ENCODE measurements at places on chromosomes 12 and 14. TPM values are rescaled to one million over a fixed set of nuclear protein-coding genes. Genes with fewer than 3 reads are reported as not detected.

Gene CLEC2B
- 4.8 TPM for total RNA-seq

Gene MPHOSPH9
- 29.6 TPM for total RNA-seq

Gene RNASE2
- not detected for total RNA-seq

Gene ANKRD33
- total RNA-seq = 0.03 TPM

Gene TAS2R42
- not detected for total RNA-seq

Gene TMEM119
- total RNA-seq = 3.9 TPM

Gene RNASE1
- 1.6 TPM for total RNA-seq

Gene ANKS1B
- 1.9 TPM for total RNA-seq

Gene TMEM229B
- 2.5 TPM for total RNA-seq

Gene SLC5A8
- total RNA-seq = not detected

Gene SPRYD4
- 1.2 TPM for total RNA-seq

Gene RND1
- total RNA-seq = 0.26 TPM

Gene CELA1
- not detected for total RNA-seq

Gene RAD9B
- 0.46 TPM for total RNA-seq

Gene CYP27B1
- total RNA-seq = 0.20 TPM

Gene SPX
- 1.2 TPM for total RNA-seq

Gene CRADD
- total RNA-seq = 12.3 TPM

Gene ASIC1
- total RNA-seq = 3.5 TPM

Gene AMDHD1
- 0.07 TPM for total RNA-seq

Gene TBX5
- total RNA-seq = 2.0 TPM

Gene MAP3K9
- total RNA-seq = 0.07 TPM

Gene SELPLG
- 2.7 TPM for total RNA-seq

Gene EIF2S3B
- 14.8 TPM for total RNA-seq

Gene OR6C74
- not detected for total RNA-seq

Gene C12orf54
- total RNA-seq = not detected

Gene OR6C2
- not detected for total RNA-seq

Gene CLEC14A
- total RNA-seq = 0.33 TPM

Gene E2F7
- total RNA-seq = 16.7 TPM

Gene NELL2
- not detected for total RNA-seq
